Head of caudate nucleus (tissue), 42 donors: ENCODE measurements at places on chromosomes 6 and 20.

GRCh38 chr6:157520596-157521361, 139.8 kb downstream of the ZDHHC14 start:
- peak; percentile 39 for DNase-seq

GRCh38 chr20:54026295-54027064, 43.9 kb downstream of the BCAS1 start:
- no peak for DNase-seq

DNA sequence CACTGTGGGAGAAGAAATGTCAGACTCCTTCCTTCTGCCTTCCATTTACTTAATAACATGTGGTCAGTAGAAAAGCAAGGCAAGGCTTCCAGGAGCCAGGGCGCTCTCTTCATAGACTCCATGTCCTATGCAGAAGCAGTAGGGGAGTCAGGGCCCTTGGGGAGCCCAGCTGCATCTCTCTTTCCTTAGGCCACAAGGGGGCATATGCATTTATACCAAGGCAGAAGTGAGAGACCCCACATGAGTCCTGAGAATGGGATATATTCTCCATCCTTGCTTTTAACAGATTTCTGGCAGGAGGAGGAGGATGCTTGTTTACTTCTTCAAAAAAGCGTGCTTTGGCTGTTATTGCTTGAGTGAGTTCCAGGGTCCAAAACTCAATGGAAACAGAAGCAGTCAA, 198.5 kb downstream of the HIVEP2 start:
- DNase-seq: peak; percentile 52

- no peak for DNase-seq
Observed at GRCh38 chr6:397056-397455, 5.5 kb downstream of the IRF4 start.

DNA sequence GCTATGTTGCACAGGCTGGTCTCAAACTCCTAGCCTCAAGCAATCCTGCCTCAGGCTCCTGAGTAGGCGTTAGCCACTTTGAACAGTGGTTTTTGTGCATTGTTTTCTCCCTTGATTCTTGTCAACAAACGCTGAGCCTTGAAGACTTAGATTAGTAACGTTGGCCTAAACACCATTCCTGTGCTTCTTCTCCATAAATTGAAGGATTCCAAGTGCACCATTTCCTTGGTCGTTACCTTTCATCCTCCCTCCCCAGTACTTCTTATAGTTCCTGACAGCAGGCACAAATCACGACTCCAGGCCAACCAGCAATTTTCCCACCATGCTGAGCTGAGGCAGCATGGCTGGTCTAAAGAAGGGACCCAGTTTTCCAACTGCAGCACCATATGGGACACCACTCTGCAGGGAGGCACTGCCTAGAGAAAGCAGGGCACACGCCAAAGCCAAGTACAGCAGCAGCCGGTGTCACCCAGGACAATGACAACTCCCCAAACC, 8.9 kb downstream of the RPS10 start:
- no peak for DNase-seq

GRCh38 chr6:36822506-36823269, 16.6 kb downstream of the CPNE5 start:
- no peak for DNase-seq

DNA sequence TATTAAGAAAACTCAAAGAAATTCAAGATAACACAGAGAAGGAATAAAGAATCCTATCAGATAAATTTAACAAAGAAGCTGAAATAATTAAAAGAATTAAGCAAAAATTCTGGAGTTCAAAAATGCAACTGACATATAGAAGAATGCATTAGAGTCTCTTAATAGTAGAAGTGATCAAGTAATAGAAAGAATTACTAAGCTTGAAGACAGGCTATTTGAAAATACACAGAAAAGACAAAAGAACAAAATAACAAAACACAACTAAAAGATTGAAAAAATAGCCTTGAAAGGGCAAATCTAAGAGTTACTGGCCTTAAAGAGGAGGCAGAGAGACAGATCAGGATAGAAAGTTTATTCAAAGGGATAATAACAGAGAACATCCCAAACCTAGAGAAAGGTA, 12.1 kb downstream of the SNX14 start:
- no peak for DNase-seq

- no peak for DNase-seq
Observed at GRCh38 chr6:96138406-96138805, 122.6 kb downstream of the FUT9 start.

DNA sequence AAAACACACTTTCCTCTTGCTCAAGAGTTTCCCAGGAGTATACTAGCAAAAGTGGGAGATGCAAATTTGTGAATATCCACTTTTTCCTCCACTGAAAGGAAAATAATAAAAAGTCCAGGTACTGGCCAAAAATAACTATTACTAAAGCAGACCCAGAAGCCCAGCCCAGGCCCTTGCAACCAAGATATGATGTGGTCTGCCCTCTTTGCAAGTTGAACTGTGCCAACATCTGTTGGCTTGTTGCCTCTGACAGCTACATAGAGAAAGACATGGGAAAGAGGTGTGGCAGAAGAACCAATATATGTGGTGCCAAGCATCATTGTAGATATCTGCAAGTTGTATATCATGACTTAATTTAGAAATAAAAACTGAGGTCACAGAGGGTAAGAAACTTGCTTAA, 78.4 kb upstream of the JAG1 start:
- DNase-seq: no peak

- no peak for DNase-seq
Observed at GRCh38 chr20:10213526-10213925, 5.1 kb upstream of the SNAP25 start.

DNA sequence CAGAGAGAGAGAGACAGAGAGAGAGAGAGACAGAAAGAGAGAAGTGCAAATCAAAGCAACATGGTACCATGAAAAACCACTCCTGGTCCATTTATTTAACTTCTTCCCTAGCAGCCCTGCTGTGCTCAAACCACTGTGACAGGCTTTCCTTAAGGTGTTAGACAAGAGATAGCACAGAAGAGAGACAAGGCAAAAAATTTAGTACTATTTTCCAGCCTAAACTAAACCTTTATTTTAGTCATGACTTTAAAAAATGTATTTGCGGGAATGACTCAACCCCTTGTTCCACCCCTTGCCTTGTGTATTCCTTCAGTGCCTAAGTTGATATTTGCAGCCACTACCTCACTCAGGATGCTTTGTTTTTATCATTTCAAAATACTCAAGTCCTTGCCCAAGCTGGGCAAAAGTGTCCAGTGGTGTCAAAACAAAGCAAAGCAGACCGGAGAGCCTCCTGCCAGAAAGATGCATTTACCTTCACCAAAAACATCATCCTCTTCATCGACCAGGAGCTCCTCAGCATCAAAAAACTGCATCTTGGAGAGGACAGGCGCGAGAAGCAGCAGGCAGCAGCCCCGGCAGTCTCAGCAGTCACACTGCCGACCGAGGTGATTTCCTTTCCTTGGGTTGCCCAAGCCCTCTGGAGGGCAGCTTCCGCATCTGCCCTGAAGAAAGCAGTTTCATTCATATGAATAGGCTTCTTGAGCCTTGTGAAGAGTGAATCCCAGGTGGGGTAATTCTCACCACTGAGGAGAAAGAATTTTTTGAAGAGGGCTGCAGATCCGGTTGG, at the start of gene RIPOR2:
Gene RIPOR2 (minus strand): TSS at position 595 of the 787 bp plus-strand sequence. CDS start 62 bp downstream, at position 533.
- DNase-seq: peak; percentile 40

GRCh38 chr6:93048381-93048780, 371.0 kb downstream of the EPHA7 start:
- no peak for DNase-seq

GRCh38 chr6:6315660-6316059, 4.8 kb downstream of the F13A1 start:
- peak; percentile 69 for DNase-seq

DNA sequence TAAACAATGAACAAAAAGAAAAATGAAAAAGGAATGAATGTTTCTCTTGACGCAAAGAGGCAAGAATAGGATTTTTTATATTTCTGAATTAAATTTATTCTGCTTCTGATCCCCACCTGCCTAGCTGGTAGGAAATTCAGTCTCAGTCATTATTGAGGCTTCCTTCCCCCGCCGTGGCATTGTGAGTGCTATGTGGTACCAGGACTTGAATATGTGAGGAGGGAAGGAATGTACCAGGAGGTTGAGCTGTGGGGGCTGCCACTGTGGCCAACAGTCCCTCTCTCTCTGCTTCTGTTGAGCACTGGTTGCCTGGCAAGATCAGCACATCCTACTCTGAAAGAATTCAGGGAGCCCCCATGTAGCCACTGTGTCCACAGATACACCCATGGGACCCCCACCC, 368.1 kb upstream of the JARID2 start:
- DNase-seq: no peak

DNA sequence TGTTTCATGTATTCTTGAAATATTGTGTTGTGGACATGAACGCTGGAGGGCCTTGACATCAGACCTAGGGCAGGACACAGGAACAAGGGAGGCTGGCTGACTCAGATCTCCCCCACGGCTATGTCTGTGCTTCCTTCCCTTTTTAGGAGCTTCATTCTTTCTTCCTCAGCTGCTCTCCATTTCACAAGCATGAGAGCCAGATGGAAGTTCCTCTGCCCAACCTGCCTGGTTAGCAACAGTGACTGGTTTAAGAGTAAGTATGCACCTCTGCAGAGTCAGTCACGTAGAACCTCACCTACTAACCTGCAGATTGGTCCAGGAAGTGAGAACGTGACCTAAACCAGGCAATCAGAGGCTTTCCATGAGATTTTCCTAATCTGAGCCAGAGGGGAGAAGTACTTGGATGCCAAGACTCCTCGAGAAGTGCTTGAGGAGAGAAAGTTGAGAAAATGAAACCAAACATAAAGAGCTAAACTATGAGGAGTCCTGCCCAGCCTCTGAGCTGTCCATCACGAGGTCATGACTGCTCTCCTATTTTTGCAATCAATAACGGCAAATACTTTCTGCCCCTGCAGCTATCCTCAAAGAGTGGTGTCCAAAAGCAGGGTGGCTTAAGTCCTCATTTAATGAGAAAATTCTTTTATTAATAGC, 465.2 kb upstream of the CITED2 start:
- DNase-seq: peak; percentile 17

GRCh38 chr6:159194421-159194820, 25.2 kb downstream of the FNDC1 start:
- no peak for DNase-seq

GRCh38 chr20:14963262-14963663, 625.9 kb upstream of the FLRT3 start:
- peak; percentile 54 for DNase-seq

DNA sequence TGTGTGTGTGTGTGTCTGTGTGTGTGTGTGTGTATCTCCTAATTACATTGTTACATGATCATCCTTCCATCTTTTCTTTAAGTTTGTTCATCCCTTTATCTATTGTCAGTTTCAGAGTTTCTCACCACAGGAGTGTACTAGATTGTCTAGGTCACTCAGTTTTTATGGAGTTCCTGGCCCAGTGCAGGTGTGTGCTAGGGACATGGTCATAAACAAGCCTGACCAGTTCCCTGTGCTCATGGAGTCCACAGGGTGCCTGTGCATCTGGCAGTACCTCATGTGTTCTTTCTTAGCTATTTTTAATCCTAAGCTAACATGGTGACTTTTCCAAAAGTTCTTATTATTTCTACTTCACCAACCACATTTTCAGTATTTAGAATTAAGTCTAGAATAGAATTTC, 43.9 kb downstream of the PHACTR2 start:
- DNase-seq: no peak

DNA sequence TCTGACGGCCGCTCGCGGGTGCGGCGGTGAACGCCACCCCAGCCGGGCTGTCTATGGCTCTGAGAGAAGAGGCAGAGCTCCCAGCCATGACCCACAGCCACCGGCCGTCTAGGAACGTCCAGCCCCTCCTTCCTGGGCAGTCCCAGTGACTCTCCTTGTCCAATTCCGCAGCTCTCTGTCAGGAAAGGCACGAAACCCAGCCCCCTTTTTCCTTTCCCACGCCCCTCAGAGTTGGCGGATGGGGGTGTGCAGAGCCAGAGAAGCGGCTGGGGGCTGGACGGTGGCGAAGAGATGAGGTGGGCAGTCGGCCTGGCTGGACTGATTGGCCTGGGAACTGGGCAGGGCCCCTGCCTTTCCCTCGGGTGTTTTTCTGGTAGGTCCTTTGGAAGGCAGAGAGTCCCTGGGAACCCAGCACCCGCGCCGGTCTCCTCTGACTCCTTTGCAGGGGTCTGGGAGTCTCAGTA, 1.5 kb downstream of the EBF4 start:
- no peak for DNase-seq

DNA sequence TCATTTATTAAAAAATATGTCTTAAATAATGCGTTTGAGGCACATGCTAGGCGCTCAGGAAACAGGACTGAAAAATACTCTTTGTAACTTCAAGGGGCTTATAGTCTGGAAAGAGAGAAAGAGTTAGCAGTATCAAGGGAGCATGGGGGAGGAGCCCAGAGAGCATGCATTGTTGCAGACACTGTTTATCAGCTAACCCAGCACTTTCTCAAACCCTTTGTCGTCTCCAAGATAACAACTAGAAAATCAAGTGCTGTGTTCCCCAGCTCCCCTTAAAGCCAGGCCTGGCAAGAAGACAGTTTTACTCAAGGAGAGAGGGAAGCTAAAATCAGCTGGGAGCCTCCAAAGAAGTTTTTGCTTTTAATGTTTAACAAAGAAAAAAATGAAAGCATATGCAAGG, 98.4 kb downstream of the PERP start:
- DNase-seq: no peak

- no peak for DNase-seq
Observed at GRCh38 chr6:105740946-105741645, 338.2 kb upstream of the PREP start.

DNA sequence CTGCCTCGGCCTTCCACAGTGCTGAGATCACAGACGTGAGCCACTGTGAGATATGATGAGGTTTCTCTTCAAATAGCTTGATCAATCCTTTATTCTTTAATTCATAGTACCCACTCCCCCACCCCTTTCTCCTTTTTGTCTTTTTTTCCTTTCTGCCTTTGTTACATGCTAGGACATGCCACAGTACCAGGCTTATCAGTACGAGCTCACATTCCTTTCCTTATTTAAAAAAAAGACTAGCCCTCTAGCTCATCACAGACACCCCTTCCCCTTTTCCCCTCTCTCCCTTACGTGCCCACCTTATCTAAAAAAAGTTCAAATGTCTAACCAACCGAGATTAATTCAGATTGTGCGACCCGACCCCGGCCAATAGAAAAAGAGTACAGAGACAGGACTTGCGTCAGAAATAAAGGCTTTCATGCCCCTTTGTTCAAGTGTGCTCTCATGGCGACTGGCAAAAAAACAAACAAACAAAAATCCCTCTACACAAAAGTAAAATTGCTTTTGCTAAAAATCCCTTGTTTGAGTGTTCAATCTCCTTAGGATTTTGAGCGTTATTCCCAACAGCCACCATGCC, 49.2 kb downstream of the MRAP2 start:
- no peak for DNase-seq
